ENCODE measurements at places on chromosomes 6 and 20.

- peak within 1 kb of the TSS; percentile 90 for H3K4me3 ChIP-seq
- H3K27me3 ChIP-seq = no peaks in the 10 kb centered on the region
- peaks cover 6% of the 10 kb centered on the region for H3K4me1 ChIP-seq
- H3K27ac ChIP-seq = peak within 1 kb of the TSS; percentile 26
- DNase-seq = no peak
- H3K36me3 ChIP-seq = no peaks in the 10 kb centered on the region
Measured at GRCh38 chr20:5001174-5002076, at the start of gene SLC23A2. TSS of gene SLC23A2 (minus strand) at chr20:5001510. CDS start at chr20:4932562, 68,948 bp downstream.

DNA sequence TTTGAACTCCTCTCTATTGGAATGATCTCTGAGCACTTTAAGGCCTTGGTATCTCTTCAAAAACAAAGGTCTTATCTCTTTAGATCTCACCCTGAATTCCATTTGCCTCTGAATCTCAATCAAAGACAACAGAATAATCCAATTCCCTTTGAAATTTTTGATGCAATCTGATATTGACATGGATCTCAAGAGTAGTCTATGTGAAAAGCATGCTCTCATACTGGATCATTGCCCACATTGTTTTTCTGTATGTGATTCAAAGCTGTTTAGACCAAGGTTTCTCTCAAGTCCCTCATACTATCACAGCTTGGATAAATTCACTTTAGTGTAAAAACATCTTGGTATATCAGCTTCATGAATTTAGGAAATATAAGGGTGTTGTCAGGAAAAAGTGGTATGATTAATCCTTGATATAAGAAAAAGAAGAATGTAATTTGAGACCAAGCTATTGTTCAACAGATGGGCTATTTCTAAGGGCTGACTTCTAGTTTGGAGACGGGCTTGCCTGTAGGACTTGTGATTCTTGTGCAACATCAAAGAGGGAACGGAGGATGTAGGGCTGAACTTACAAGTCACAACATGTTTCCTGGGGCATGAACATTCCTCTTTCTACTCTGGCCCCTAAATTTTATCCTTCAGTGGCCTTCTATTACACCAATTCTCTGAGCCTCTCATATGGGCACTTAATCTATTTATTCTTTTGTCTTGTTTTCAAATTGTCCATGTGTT is 77.9 kb upstream of the CITED2 start:
- no peak overlapping the region for H3K27ac ChIP-seq
- no peaks in the 10 kb centered on the region for H3K36me3 ChIP-seq
- no peak overlapping the region for H3K4me3 ChIP-seq
- no peaks in the 10 kb centered on the region for H3K27me3 ChIP-seq
- DNase-seq = peak; percentile 50
- H3K4me1 ChIP-seq = no peaks in the 10 kb centered on the region

GRCh38 chr6:42390228-42390934 is 61.3 kb downstream of the TRERF1 start:
- H3K4me3 ChIP-seq = no peak overlapping the region
- peaks cover 2% of the 10 kb centered on the region for H3K4me1 ChIP-seq
- H3K27ac ChIP-seq = no peak overlapping the region
- no peaks in the 10 kb centered on the region for H3K27me3 ChIP-seq
- no peak for DNase-seq
- H3K36me3 ChIP-seq = no peaks in the 10 kb centered on the region

DNA sequence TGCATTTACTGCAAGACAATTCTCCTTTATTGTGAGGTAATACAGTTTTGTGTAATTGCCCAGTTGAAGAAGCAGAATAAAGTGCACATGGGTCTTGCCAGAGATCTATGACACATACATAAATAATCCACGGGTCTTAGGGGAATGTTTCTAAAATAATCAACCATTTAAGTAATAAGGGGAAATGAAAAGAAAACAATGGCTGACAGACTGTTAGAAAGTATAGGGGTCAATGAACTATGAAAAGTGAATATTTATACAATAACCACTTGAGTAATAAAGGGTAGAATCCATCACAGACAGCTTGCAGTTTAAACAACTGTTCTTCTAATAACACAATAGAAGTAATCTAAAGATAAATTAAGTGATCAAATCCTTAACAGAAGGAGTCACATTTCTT is 477.2 kb downstream of the EYS start:
- H3K36me3 ChIP-seq = no peaks in the 10 kb centered on the region
- H3K27me3 ChIP-seq = no peaks in the 10 kb centered on the region
- no peaks in the 10 kb centered on the region for H3K4me1 ChIP-seq
- H3K4me3 ChIP-seq = no peak overlapping the region

- H3K27me3 ChIP-seq = no peaks in the 10 kb centered on the region
- H3K4me3 ChIP-seq = no peak overlapping the region
- DNase-seq = peak; percentile 95
- peaks cover 20% of the 10 kb centered on the region for H3K4me1 ChIP-seq
Measured at GRCh38 chr20:43844778-43845614, 69.7 kb upstream of the TOX2 start.

GRCh38 chr20:38172408-38172807 is 7.3 kb upstream of the TGM2 start:
- no peaks in the 10 kb centered on the region for H3K36me3 ChIP-seq
- peak; percentile 59 for DNase-seq
- H3K4me1 ChIP-seq = peaks cover 40% of the 10 kb centered on the region
- 0 out of 2 replicates have a peak overlapping the region, but pooled peaks have one; percentile 2 for H3K27ac ChIP-seq

- H3K36me3 ChIP-seq = no peaks in the 10 kb centered on the region
- peaks cover 10% of the 10 kb centered on the region for H3K27me3 ChIP-seq
- H3K27ac ChIP-seq = no peak overlapping the region
- DNase-seq = no peak
- H3K4me1 ChIP-seq = no peaks in the 10 kb centered on the region
Measured at GRCh38 chr6:43736844-43737243, 33.2 kb upstream of the VEGFA start.

- H3K27ac ChIP-seq = no peak overlapping the region
- H3K36me3 ChIP-seq = no peaks in the 10 kb centered on the region
- peaks cover 22% of the 10 kb centered on the region for H3K27me3 ChIP-seq
- DNase-seq = no peak
- no peaks in the 10 kb centered on the region for H3K4me1 ChIP-seq
Measured at GRCh38 chr6:43468240-43468639, 9.1 kb upstream of the TJAP1 start.

- no peak overlapping the region for H3K4me3 ChIP-seq
- H3K27me3 ChIP-seq = peaks cover 6% of the 10 kb centered on the region
- H3K36me3 ChIP-seq = no peaks in the 10 kb centered on the region
- H3K27ac ChIP-seq = no peak overlapping the region
- peak; percentile 58 for DNase-seq
- peaks cover 6% of the 10 kb centered on the region for H3K4me1 ChIP-seq
Measured at GRCh38 chr20:10832141-10832540, 158.3 kb upstream of the JAG1 start.

DNA sequence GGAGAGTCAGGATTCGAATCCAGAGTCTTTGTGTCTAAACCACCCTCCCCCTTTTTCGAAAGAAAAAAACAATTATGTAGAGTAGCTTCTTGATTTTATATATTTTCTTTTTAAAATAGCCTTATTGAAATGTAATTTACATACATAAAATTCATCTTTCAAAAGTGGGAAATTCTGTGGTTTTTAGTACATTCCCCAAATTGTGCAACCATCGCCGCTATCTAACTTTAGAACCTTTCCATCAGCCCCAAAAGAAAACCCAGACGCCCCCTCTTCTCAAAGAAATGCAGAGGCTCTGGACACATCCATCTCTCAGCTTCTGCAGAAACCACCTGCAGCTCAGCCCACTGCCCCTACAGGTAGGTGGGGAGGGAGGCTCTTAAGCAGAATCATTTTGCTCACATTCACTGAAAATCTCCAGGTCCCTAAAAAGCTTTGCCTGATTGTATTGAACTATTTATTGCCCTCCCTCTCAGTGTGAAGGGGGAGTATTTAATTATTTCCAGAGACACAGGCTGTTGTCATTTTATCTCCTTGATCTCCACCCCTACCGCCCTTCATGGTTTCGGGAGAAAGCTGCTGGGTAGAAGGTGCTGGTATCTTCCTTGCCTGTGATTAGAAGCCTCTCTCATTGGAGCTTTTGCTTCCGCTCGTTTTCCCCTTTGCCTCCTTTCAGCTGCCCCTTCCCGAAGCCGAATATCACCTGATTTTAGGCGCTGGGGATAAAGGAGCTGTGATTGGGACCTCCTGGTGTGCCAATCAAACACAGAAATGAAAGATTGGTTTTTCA is 68.7 kb upstream of the KCNG1 start:
- no peaks in the 10 kb centered on the region for H3K4me1 ChIP-seq
- no peak for DNase-seq
- no peaks in the 10 kb centered on the region for H3K36me3 ChIP-seq

DNA sequence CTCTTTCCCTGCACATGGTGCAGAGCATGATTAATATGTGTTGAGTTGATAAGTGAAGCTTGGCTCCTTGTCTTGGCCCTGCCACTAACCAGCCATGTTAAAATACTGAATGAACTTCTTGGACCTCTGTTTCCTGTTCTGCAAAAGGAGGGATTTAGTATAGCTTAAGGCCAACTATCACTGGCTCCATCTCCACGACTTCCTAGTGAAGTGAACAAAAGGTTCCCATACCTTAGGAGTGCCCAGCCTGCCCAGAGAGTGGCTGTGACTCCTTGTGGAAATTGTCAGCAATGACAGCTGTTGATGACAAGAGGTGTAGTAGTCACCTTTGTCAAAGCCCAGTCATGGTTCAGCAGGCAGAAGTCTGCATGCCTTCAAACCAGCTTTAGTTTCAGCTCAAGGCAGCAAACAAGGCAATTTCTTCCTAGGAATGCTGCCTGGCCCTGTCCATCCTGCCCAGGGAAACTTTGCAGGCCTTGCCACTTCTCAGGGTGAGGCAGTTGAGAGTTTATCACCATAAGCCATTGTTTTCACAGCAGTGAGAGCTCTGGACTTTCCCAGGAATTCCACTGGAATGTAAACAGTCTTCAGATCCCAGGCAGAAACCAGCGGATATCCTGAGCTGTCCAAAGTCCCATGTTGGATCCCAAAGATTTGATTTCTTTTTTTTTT is 169.7 kb upstream of the TNFAIP3 start:
- H3K4me1 ChIP-seq = peaks cover 7% of the 10 kb centered on the region
- no peak overlapping the region for H3K4me3 ChIP-seq
- no peaks in the 10 kb centered on the region for H3K36me3 ChIP-seq
- no peak overlapping the region for H3K27ac ChIP-seq

DNA sequence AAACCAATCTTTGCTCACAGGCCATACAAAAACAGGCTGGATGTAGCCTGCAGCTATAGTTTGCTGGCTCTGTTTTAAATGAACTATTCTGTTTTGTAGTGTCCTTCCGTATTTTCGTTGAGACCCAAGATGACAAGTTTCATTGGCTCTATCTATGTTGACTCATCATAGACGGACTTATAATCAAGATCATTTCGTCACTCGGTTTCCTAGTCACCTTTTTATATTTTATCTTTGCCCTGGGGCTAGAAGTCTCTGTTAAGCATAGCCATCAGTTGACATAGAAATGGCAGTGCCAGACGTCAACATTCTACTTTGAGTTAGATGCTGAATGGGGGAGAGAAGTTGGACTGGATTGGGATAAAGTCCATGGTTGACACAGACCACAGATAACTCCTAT is 4.8 kb downstream of the PLEKHG1 start:
- peaks cover 19% of the 10 kb centered on the region for H3K27me3 ChIP-seq
- no peaks in the 10 kb centered on the region for H3K4me1 ChIP-seq
- no peaks in the 10 kb centered on the region for H3K36me3 ChIP-seq
- no peak for DNase-seq
- H3K27ac ChIP-seq = no peak overlapping the region
- no peak overlapping the region for H3K4me3 ChIP-seq

- H3K27ac ChIP-seq = no peak overlapping the region
- no peaks in the 10 kb centered on the region for H3K36me3 ChIP-seq
- no peaks in the 10 kb centered on the region for H3K4me1 ChIP-seq
- no peak overlapping the region for H3K4me3 ChIP-seq
- DNase-seq = no peak
Measured at GRCh38 chr6:70734381-70734780, 66.7 kb downstream of the SMAP1 start.

- H3K27ac ChIP-seq = no peak overlapping the region
- no peaks in the 10 kb centered on the region for H3K36me3 ChIP-seq
- no peak for DNase-seq
- H3K27me3 ChIP-seq = no peaks in the 10 kb centered on the region
Measured at GRCh38 chr6:105204768-105205167, 25.0 kb upstream of the POPDC3 start.

DNA sequence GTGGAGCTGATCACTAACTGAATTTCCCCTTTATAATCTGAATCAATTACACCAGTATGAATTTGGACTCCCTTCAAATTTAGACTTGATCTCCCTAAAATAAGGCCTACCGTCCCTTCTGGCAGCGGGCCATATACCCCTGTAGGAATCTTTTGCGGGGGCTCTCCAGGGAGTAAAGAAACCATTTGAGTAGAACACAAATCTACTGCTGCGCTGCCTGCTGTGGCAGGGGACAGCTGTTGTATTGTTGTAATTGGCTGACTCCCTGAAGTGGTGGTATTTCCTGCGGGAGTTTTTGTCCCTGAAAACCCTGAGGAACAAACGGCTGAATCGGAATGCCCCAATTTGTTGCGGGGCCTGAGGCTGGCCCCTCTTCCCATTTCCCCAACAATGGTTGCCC is 16.0 kb upstream of the PTCRA start:
- DNase-seq = no peak
- H3K27ac ChIP-seq = no peak overlapping the region
- H3K4me3 ChIP-seq = no peak overlapping the region
- no peaks in the 10 kb centered on the region for H3K36me3 ChIP-seq
- peaks cover 3% of the 10 kb centered on the region for H3K4me1 ChIP-seq
- H3K27me3 ChIP-seq = no peaks in the 10 kb centered on the region

DNA sequence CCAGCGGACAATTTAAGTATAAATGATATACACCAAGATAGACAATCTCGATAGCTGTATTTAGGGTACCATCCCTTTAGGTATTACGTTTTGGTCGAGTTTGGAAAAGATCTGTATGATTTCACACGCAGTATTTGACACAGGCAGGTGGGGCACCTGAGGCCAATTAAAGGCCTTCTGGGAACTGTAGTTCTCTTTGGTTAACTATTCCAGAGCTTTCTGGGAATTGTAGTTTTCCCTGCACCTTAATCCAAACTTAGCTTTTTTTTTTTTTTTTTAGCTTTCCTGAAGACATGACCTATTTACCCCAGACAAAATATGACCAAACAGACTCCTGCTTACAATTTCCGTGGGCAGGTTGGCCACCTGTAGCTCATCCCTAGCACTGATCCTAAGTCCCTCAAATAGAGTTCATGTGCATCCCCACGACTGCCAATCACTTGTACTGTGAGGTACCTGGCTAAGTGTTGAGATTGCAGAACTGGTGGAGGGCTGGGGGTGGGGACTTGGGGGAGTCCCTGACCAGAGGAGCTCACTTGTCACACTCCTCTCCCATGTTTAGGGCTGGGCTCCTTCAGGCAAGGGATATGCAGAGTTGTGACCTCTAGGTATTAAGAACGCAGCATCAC is 999 bp upstream of the EHMT2 start:
- H3K4me3 ChIP-seq = peak overlapping the region; percentile 92
- peak; percentile 35 for DNase-seq
- H3K27me3 ChIP-seq = no peaks in the 10 kb centered on the region
- peaks cover 12% of the 10 kb centered on the region for H3K4me1 ChIP-seq

GRCh38 chr6:13988908-13989307 is 64.2 kb downstream of the RNF182 start:
- no peaks in the 10 kb centered on the region for H3K27me3 ChIP-seq
- H3K27ac ChIP-seq = no peak overlapping the region
- no peaks in the 10 kb centered on the region for H3K36me3 ChIP-seq
- no peak for DNase-seq
- H3K4me1 ChIP-seq = peaks cover 2% of the 10 kb centered on the region
- no peak overlapping the region for H3K4me3 ChIP-seq

All from IMR-90 (cell line).